ENCODE measurements at places on chromosomes 16 and 17. TPM values are rescaled to one million over a fixed set of nuclear protein-coding genes. Genes with fewer than 3 reads are reported as not detected.

The CTRL gene
- polyA plus RNA-seq, result 6.4 TPM

The GAST gene
- 77.6 TPM for polyA plus RNA-seq

DNA sequence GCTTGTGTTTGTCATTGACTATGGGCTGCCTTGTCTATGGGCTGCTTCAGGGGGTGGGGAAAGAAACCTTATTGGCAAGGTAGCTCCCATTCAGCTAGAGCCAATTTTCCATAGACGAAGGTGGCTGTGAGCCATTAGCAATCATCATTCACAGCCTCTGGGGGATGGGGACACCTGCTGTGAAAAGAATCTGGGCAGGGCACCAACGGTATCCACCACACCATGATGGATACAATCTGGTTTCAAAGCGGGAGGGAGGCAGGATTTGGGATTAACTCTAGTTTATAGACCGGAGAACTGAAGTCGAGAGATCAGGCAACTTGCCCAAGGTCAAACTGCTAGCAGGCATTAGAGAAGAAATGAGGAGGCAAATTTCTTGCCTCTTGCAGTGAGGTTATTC is 182.3 kb downstream of the SHISA9 start:
- DNase-seq, result no peak

DNA sequence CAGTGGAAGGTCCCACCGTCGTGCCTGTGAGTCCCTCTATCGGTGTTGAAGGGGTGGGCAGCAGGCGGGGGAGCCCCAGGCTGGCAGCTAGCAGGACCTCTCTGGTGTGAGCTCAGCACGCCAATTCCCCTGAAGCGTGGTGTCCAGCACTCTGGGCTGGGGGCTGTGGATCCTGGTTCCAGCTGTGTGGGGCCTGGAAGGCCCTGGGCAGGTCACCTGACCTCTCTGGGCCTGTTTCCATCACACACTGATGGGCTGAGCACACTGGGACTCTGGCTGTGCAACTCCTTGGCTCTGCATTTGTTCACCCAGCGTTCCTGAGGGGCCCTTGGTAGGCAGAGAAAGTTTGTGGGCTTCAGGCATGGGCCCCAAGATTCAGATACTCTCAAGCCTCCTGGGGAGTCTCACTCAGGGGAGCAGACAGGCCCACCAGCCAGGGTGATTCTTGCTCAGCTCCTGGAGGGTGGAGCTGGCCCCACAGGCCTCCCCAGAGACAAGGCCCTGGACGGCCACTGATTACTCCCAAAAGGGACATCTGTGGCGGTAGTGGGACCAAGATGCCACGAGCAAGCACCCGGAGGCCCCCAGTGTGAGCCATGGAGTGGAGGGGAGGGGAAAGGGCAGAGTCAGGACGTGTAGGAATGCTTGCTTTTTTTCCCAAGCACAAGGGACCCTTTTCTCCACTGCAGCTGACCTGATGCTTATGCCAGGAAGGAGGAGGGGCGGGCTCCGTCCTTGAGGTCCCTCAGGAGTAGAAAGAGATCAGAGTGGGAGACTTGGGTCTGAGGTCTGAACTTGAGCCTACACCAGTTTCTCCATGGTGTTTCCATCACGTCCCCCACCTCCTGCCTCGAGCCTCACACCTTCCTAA is 8.5 kb downstream of the SCGB1C2 start:
- DNase-seq, result no peak

DNA sequence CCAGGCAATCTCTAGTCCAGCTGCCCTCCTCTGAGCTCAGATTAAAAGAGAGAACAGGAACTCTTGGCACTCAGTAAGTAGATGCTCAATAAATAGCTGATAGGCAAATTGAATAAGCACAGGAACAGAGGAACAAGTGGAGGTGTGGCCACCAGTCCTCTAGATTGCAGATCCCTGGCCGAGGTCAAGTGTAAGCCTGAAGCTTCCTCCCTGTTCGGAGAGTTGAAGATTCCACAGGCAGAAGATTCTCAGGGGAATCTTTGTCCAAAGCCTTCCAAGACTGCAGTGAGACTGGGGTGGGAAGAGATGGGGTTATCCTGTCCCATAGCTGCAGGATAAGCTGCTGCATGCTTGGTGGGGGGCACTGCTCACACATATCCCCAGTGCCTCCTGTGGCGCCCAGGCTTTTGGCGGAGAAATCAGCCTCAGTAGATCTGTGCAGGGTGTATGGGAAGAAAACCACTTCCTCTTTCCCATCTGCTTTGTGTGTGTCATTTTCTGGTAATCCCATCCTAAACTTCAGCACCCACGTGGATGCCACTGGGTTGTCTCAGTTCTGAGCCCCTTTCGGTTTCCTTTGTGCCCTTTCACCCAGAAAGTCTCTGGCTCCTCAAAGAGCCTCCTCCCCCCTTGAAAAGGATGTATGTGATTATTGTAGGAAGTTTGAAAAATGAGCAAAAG is 12.1 kb downstream of the CD300A start:
- DNase-seq, result peak; percentile 80

DNA sequence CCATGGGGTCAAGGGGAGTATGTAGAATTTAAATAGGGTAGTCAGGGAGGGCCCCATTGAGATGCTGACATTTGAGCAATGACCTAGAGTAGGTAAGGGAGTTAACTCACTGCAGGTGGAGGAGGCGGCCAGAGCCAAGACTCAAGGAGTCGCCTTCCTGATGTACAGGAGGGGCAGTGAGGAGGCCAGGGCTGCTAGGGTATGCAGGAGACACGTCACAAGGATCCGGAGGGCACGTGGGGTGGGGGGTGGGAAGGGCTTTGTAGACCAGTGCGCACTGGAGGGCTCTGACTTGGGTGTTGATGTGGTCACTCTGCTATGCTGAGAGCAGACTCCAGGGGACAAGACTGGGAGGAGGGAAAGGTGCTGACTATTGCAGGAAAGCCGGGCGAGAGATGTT is 37.5 kb downstream of the SPECC1 start:
- no peak for DNase-seq

- DNase-seq, result no peak
These were observed 70.0 kb downstream of the CDK12 start for GRCh38 chr17:39531252-39531651.

GRCh38 chr17:31559584-31560501 is 168.4 kb downstream of the RAB11FIP4 start:
- no peak for DNase-seq

- DNase-seq, result no peak
These were observed 35.7 kb upstream of the TRAP1 start for GRCh38 chr16:3752984-3753383.

GRCh38 chr17:78475211-78475610 is 96.8 kb downstream of the PGS1 start:
- no peak for DNase-seq

GRCh38 chr16:57815987-57816745 is 13.9 kb upstream of the KIFC3 start:
- DNase-seq, result peak; percentile 69

- DNase-seq, result no peak
These were observed 83.4 kb downstream of the MAF start for GRCh38 chr16:79517156-79517555.

GRCh38 chr16:55043499-55043898 is 112.8 kb downstream of the IRX5 start:
- no peak for DNase-seq

DNA sequence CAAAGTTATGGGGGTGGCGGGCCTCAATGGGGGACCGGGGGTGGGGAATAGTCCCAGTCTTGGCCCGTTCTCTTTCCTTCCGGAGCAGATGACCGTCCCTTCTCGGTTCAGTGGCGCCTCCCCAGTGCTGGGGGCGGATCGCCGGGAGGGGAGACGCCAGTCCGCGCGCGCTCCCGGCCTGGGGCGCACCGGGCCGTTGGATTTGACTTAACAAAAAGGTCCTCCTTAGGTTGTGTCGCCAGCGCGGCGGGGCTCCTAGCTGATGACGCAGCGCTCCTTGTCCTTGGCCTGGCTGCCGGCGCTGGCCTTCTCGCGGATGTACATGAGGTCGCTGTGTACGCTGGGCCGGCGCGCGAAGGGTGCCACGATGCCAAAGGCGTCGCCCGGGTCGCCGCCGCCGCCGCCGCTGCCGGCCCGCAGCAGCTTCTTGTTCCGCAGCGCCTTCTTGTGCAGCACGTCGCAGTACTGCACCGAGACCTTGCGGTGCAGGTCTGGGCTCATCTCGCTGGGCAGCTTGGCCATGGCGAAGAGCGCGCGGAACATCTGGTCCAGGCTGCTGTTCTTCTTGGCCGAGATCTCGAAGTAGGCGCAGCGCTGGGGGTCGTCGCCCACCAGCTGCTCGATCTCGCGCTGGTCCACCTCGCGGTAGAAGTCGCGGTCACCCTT is 1.2 kb downstream of the RASD1 start:
- no peak for DNase-seq

Measured in thymus (tissue), 14 donors.